ENCODE measurements at places on chromosomes 11 and 22. TPM values are rescaled to one million over a fixed set of nuclear protein-coding genes. Genes with fewer than 3 reads are reported as not detected.

DNA sequence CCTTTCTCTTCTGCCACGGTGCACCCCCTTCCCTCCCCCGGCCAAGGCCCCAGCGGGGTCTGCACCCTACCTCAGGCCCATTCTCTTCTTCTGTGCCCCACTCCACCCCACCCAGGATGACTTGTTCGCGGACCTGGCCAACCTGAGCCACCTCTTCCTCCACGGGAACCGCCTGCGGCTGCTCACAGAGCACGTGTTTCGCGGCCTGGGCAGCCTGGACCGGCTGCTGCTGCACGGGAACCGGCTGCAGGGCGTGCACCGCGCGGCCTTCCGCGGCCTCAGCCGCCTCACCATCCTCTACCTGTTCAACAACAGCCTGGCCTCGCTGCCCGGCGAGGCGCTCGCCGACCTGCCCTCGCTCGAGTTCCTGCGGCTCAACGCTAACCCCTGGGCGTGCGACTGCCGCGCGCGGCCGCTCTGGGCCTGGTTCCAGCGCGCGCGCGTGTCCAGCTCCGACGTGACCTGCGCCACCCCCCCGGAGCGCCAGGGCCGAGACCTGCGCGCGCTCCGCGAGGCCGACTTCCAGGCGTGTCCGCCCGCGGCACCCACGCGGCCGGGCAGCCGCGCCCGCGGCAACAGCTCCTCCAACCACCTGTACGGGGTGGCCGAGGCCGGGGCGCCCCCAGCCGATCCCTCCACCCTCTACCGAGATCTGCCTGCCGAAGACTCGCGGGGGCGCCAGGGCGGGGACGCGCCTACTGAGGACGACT, 15.9 kb downstream of the RTN4RL2 start:
- DNase-seq, result no peak

DNA sequence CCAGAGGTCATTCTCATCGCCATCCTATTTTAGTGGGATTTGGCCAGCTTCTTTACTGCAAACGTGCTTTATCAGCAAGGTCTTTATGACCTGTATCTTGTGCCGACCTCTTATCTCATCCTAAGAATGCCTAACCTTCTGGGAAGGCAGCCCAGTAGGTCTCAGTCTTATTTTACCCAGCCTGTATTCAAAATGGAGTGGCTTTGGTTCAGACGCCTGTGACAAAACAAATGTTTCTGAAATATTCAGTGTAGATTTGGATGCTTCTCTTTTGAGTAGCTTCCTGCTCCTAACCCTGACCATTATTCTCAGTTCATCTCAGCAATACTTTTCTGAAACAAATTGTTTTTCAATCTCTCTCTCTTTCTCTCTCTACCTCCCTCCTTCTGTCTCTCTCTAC, 60.1 kb downstream of the TRIM44 start:
- DNase-seq, result no peak

- DNase-seq, result no peak
Observed at GRCh38 chr11:111098091-111098490, 147.4 kb upstream of the POU2AF2 start.

- no peak for DNase-seq
Observed at GRCh38 chr11:126702165-126702720, 298.3 kb downstream of the KIRREL3 start.

- no peak for DNase-seq
Observed at GRCh38 chr11:100221791-100222190, 465.3 kb upstream of the ARHGAP42 start.

DNA sequence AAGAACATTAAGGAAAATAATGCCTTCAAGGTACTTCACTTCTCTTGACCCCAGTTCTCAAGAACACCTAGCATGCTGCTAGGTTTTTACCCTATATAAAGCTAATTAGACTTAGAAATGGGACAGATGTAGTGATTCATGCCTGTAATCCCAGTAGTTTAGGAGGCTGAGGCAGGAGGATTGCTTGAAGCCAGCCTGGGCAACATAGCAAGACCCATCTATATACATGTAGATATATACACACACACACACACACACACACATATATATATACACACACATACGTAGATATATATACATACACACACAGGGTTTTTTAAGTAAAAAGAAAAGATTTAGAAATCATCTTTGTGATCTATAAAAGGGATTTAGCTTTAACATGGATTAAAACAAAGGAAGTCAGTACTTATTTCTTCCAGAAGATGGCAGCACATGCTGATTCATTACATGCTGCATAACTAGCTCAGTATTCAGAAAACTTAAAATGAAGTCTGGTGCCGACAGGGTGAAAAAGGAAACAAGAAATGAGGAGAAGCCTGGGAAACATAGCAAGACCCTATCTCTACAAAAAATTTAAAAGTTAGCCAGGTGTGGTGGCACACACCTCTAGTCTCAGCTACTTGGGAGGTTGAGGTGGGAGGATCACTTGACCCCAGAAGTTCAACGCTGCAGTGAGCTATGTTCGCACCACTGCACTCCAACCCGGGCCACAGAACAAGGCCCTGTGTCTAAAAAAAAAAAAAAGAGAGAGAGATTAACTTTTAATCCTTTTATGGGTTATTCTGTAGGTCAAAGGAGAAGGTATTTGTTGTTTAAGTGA, 28.5 kb upstream of the RBX1 start:
- peak; percentile 28 for DNase-seq

DNA sequence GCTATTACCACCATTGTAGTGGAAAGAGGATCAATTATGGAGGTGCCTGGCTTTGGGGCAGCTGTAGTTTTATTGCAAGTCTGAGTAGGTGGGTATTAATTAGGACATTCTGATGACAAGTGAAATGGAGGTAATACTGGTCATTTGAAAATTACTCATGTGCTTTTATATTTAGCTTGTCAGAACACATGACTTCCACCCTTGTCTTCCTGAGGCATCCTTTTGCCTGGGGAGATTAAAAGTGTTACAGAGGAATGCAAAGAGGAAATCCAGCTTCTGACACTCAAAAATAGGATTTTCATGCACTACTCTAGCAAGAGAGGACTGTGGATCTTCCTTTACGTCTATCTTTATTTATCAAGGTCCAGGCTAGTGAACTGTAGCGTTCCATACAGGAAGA, 44.7 kb upstream of the CAPRIN1 start:
- DNase-seq, result no peak

OR8G5 gene
- total RNA-seq, result not detected

DNA sequence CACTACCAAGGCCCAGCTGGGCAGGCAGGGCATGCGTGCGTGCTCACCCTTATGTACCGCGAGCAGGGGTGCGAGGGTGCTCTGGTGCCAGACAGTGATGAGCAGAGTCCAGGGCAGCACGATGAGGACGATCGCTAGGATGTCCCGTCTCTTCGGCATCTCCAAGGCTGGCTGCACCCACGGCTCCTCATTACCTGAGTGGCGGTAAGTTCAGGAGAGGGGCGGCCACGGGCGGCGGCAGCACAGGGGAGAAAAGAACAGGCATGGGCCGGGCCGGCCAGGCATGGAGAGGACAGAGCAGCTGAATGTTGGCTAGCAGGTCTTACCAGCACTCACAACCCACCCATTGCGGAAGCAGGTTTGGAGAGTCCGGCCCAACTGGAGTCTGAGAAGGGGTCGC, 24.5 kb downstream of the B3GAT1 start:
- no peak for DNase-seq

- DNase-seq, result no peak
Observed at GRCh38 chr11:67486481-67487195, 3.8 kb downstream of the AIP start.

PLEKHB1 gene
- 127 TPM for total RNA-seq

OR4A16 gene
- not detected for total RNA-seq

All from Calu3 (cell line).